ENCODE measurements at places on chromosomes 2 and 18.

DNA sequence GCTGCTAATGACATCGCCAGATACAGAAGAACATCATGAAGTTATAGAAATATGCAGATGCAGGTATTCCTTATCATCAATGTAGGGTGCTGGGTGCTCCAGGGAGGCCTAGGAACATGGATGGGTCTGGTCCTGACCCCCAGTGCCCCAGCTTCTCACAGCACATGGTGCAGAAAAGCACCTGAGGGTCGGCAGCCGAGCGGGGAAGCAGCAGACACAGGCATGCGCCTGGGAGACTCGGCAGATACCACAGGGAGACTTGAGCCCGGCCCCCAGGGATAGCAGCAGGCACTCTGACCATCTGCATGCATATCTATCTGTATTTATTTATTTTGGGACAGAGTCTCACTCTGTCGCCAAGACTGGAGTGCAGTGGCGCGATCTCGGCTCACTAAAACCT, 43.2 kb downstream of the TMEM18 start:
- DNase-seq: no peak

DNA sequence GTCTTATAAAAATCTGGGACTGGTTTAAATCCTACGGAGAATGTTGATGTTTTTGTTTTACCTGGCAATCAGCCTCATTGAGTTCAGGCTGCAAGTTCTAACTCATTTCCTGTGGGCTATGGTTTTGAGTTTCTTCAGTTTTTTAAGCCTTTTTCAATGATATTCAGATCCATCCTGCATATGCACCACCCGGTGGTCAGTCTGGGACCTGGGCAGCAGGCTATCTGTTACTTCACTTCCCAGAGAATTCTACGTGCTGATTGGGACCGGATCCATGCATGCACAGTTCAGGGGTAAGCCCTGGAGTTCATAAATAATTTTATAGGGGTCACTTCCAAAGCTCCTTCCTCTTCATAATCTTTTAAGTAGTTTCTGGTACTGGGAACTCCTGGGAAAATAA, 339.2 kb upstream of the HNRNPA3 start:
- DNase-seq: no peak

DNA sequence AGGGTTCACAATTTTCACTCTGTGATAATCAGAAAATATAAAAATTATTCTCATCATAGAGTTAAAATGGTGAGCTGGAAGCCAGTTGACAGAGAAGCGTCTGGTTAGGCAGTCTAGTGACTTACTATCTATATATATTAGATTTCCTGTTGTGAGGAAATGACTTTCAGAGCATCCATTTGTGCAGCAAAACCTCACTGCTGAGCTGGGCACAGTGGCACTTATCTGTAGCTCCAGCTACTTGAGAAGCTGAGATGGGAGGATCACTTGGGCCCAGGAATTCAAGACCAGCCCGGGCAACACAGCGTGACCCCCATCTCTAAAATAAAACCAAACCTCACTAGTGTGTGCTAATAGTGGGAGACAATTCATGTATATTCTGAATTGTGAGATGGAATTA, 7.2 kb upstream of the KIAA2012 start:
- DNase-seq: no peak

DNA sequence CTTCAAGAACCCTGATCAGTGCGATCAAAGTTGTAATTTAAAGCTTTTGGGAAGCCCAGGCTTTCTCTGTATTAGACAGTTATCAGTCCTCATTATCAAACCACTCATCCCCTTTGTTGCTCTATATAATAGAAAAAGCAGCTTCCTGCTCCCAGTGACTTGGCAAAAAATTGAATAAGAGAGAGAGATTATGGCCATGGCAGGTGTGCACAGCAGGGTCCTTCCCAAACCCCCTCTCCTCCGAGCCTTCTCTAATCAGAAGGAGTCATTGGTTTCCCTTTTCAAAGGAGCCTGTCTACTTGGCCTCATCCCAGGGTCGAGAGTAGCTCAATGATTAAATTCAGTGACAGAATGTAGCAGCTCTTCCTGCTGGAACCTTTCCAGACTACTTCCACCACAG, 81.5 kb downstream of the SEMA4F start:
- DNase-seq: no peak

DNA sequence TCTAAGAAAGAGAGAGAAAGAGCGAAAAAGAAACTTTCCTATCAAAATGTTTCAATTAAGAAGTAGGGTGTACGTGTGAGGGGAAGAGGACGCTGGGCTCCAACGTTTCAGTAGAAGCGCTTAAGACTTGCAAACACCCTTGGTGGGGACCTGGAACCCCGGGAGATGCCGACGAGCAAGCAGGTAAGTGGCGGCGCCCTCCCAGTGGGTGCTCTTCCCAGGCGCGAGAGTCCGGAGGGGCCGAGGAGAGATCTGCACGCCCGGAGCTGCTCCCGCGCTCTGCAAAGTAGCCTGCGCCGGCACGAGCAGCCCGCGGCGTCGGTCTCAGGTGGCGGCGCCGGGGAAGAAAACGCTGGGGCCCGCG, 678 bp upstream of the OTX1 start:
- DNase-seq: no peak
